ENCODE measurements at places on chromosomes 3 and 15. TPM values are rescaled to one million over a fixed set of nuclear protein-coding genes. Genes with fewer than 3 reads are reported as not detected.
A peak's percentile ranks its signal among the peaks of the same experiment; 100 is the strongest.

Gene SOX14
- total RNA-seq, result not detected

Gene CACNA2D3
- total RNA-seq, result 2.7 TPM

Gene TUSC7
- total RNA-seq, result not detected

Gene NME9
- not detected for total RNA-seq

Gene CLDN16
- 1.1 TPM for total RNA-seq

Gene PLS1
- 40.4 TPM for total RNA-seq

Gene GASK1A
- 11.3 TPM for total RNA-seq

- DNase-seq, result peak; percentile 58
- H3K27ac ChIP-seq, result no peak overlapping the region
- no peaks in the 10 kb centered on the region for H3K4me1 ChIP-seq
- H3K27me3 ChIP-seq, result no peaks in the 10 kb centered on the region
- no peaks in the 10 kb centered on the region for H3K36me3 ChIP-seq
Measured at GRCh38 chr15:28021281-28022039, 77.7 kb downstream of the OCA2 start.

- no peak for DNase-seq
- no peaks in the 10 kb centered on the region for H3K27me3 ChIP-seq
- no peaks in the 10 kb centered on the region for H3K36me3 ChIP-seq
- H3K27ac ChIP-seq, result no peak overlapping the region
Measured at GRCh38 chr3:187104342-187104741, 35.0 kb downstream of the RPL39L start.

DNA sequence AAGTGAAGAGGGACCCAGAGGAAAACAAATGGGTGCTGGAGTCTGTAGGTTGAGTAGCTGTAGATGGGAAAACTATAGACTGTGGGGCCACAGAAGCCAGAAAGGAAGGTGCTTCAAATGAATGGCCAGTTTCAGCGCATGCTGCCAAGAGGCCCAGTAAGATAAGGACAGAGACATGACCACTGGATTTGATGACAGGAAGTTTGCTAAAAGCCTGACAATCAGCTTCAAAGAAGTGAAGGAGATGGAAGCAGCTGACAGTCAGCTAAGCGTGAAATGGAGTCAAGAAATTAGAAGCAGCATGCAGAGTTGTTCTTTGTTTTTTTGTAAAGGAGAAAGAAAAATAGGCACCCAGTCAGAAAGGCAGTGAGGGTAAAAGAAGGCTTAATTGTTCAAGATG is 24.9 kb downstream of the TXNRD3 start:
- no peak overlapping the region for H3K4me3 ChIP-seq
- DNase-seq, result no peak

GRCh38 chr15:83164771-83165404 is 42.7 kb downstream of the HDGFL3 start:
- no peak for DNase-seq
- no peak overlapping the region for H3K4me3 ChIP-seq
- H3K27ac ChIP-seq, result no peak overlapping the region
- H3K27me3 ChIP-seq, result no peaks in the 10 kb centered on the region

GRCh38 chr15:47603026-47603425 is 114.3 kb upstream of the SEMA6D start:
- H3K4me3 ChIP-seq, result no peak overlapping the region
- H3K36me3 ChIP-seq, result no peaks in the 10 kb centered on the region

GRCh38 chr3:42655980-42656679 is 2.6 kb downstream of the ZBTB47 start:
- H3K36me3 ChIP-seq, result peaks cover 27% of the 10 kb centered on the region
- peaks cover 58% of the 10 kb centered on the region for H3K4me1 ChIP-seq
- H3K27me3 ChIP-seq, result no peaks in the 10 kb centered on the region
- DNase-seq, result peak; percentile 63
- H3K27ac ChIP-seq, result peak overlapping the region; percentile 88
- peak overlapping the region; percentile 78 for H3K4me3 ChIP-seq

GRCh38 chr15:86624261-86625036 is 544.8 kb downstream of the AGBL1 start:
- no peak overlapping the region for H3K4me3 ChIP-seq
- no peaks in the 10 kb centered on the region for H3K36me3 ChIP-seq

- no peaks in the 10 kb centered on the region for H3K36me3 ChIP-seq
- no peaks in the 10 kb centered on the region for H3K4me1 ChIP-seq
- no peaks in the 10 kb centered on the region for H3K27me3 ChIP-seq
- DNase-seq, result no peak
- no peak overlapping the region for H3K4me3 ChIP-seq
Measured at GRCh38 chr3:159971311-159971710, 17.3 kb upstream of the IL12A start.

DNA sequence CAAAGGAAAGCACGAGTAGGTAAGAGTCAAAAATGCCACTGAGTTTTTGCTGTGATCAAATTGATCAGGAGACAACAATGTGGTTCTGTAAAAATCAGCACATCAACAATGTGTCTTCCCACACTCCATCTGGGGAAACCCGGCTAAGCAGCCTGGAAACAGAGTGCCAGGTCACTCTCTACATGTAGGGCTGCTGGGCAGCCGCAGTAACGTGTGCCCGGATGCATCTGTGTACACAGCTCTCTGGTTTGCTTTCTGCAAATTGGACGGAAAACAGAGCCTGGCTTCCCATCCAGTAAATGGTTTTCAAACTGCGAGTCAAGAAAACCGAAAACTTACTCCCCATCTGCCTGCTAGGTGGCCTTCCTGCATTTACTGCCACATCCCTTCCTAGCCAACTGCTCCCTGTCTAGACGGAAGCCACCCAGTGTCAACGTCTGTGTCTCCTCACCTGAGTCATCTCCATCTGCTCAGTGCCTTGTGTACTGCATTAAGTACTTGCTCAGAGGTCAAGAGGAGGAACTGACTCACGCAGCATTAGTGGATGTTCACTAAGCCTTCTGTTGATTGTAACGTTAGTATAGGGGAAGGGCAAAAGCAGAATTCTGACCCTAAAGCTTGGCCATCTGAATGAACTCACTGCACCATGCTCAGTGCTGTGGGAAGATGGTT is 124.1 kb downstream of the TJP1 start:
- DNase-seq, result no peak
- no peaks in the 10 kb centered on the region for H3K4me1 ChIP-seq
- no peaks in the 10 kb centered on the region for H3K36me3 ChIP-seq
- H3K27me3 ChIP-seq, result no peaks in the 10 kb centered on the region

- peak; percentile 35 for DNase-seq
- H3K36me3 ChIP-seq, result no peaks in the 10 kb centered on the region
- no peaks in the 10 kb centered on the region for H3K4me1 ChIP-seq
Measured at GRCh38 chr15:93073465-93073952, 15.5 kb downstream of the RGMA start.

DNA sequence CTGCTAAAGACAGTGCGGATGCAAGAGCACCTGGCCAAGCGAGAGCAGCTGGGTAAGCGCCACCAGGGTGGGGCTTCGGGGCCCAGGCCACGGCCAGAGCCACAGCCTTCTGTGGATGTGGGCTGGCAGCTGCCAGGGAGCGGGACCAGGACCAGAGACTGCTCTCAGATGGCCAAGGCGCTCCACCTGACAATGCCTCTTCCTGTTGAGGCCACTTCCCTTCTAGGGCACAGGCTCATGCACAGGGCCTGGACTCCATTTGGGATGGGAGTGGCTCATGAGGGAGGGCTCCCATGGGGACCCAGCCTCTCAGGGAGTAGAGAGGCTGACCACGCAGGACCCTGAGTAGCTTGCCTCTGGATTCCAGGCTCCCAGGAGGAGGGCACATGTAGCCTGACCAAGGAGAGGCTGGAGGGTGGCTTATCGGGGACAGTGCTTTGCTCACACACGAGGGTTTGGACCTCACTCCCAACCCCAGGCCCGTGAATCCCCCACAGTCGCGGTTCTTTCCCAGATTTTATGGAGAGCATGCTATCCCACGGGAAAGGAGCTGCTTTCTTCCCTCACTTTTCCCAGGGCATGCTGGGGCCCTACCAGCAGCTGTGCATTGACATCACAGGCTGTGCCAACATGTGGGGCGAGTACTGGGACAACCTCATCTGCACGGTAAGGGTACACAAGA is 25.1 kb downstream of the ACAA1 start:
- H3K27me3 ChIP-seq, result no peaks in the 10 kb centered on the region
- no peaks in the 10 kb centered on the region for H3K4me1 ChIP-seq
- no peak for DNase-seq

GRCh38 chr15:25188051-25188450 is 233.3 kb downstream of the SNRPN start:
- H3K4me3 ChIP-seq, result no peak overlapping the region
- no peak for DNase-seq
- H3K36me3 ChIP-seq, result no peaks in the 10 kb centered on the region
- no peaks in the 10 kb centered on the region for H3K27me3 ChIP-seq
- no peak overlapping the region for H3K27ac ChIP-seq
- no peaks in the 10 kb centered on the region for H3K4me1 ChIP-seq

GRCh38 chr3:169699536-169700050 is 36.1 kb upstream of the MECOM start:
- H3K27ac ChIP-seq, result no peak overlapping the region
- no peak for DNase-seq
- no peaks in the 10 kb centered on the region for H3K4me1 ChIP-seq
- no peak overlapping the region for H3K4me3 ChIP-seq

DNA sequence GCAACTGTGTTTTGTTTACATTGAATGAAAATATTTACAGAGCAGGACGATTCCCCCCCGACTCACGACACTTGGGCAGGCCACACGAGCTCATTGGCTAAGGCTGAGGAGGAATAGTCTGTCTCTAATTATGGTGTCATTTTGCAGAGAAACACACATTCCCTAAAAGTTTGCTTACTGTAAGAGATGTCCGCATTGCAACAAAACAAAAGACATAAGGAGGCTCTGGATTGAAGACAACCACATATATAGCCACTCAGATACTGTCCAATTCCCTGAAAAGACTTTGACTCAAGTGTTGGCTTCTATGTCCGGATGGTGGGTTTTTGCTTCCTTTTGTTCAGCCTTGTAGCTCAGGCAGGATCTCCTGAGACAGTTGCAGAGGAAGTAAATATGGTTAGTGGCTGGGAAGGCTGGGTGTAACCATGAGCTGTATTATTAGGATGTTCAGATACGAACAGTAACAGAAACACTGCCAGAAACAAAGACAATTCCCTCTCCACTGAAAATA is 170.4 kb downstream of the KLHL25 start:
- DNase-seq, result no peak
- H3K27ac ChIP-seq, result peak overlapping the region; percentile 71
- H3K27me3 ChIP-seq, result no peaks in the 10 kb centered on the region
- H3K4me1 ChIP-seq, result peaks cover 91% of the 10 kb centered on the region

DNA sequence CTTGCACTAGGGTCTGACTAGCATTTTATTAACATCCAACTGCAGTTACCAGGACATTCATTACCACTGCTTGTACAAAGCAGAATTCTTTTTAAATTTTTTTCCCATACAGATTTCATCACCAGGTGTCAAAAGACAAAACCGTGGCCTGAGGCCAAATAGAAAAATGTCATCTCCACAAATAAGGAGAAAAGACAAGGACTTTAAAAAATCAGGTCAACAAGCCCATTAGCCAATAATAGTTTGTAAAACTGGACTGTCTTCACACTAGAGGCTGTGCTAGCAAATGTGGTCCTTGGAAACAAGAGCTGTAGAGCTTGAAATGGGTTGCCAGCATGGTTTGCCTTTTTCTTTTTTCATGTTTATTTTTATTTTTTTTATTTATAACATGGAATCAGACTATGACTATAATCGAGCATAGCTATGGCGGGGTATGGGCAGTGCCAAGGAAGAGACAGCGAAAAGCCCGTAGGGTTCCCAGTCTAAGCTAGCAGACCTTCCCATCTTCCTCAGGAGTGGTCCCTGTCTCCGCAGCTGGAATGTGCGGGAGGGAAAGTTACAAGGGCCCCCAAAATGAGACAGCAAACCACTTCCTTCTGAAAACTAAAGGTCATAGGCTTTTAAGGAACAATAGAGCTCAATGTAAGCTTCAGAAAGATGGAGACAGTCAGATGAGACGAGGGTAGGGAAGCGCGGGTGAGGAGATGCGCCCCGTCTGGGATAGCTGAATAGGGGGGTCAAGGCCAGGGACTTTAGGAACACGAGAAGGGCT is 1.5 kb downstream of the PTPN9 start:
- peak overlapping the region; percentile 88 for H3K4me3 ChIP-seq
- peak overlapping the region; percentile 94 for H3K27ac ChIP-seq
- no peaks in the 10 kb centered on the region for H3K36me3 ChIP-seq

DNA sequence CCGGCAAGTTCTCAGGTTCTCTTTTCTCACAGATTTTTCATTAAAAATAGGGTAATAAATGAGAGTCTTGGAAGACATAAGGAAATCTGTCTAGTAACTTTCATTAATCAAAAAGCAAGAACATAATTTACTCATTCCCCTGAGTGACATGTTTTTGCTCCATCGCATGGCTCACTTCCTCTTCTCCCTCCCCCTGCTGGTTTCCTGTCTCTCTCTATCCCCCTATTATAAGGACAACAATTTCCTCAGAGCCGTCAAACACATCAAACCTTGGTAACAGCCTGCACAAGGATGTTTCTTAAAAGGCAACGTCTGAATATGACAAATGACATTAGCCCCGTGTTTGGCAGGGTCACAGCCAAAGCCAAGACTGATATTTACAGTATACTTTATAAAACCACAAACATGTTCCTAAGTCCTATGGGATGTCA is 1149.6 kb downstream of the IGSF11 start:
- DNase-seq, result no peak
- no peaks in the 10 kb centered on the region for H3K4me1 ChIP-seq
- H3K4me3 ChIP-seq, result no peak overlapping the region

DNA sequence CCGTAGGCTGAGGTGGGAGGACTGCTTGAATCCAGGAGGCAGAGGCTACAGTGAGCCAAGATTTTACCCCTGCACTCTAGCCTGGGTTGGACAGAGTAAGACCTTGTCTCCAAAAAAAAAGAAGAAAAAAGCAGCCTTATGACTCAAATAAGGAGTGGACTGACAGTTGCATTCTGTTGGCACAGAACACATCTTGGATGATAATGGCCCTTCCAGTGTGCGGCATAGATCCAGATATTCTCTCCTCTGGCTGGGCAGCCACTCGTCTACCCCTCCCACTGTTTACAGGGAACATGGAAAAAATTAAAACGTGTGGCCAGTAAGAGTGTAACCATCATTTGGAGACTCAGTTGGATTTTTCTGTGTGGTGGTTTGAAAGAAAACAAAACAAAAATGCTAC is 118.6 kb upstream of the RNF7 start:
- H3K4me1 ChIP-seq, result no peaks in the 10 kb centered on the region
- no peak overlapping the region for H3K27ac ChIP-seq
- no peak for DNase-seq
- H3K4me3 ChIP-seq, result no peak overlapping the region

DNA sequence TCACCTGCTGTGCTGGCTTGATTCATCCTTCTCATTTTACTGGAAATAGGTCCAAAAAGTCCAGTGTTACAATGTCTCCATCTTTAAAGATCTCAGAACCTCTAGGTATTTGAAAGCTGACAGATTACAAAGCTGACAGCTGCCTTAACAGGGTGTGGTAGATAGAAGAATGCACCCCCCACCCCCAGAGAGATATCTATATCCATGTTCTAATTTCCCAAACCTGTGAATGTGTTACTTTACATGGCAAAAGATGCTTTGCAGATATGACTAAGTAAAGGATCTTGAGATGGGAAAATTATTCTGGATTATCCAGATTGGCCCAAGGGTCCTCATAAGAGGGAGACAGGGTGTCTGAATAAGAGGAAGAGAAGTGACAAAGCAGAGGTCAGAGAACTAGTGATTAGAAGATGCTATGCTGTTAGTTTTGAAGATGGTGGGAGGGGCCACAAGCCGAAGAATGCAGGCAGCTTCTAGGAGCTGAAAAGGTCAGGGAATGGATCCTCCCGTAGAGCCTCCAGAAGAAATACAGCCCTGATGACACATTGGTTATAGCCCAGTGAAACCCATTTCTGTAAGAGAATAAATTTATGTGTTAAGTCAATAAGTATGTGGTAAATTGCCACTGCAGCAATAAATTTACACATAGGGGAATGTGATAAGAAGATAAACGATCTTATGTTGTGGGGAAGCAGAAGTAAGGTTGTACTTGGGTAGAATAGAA is 21.5 kb upstream of the FSTL1 start:
- no peak overlapping the region for H3K4me3 ChIP-seq
- no peak overlapping the region for H3K27ac ChIP-seq
- H3K4me1 ChIP-seq, result no peaks in the 10 kb centered on the region
- H3K27me3 ChIP-seq, result no peaks in the 10 kb centered on the region

Measured in left lung (tissue), 14 donors.